ENCODE measurements at places on chromosomes 4 and X. TPM values are rescaled to one million over a fixed set of nuclear protein-coding genes. Genes with fewer than 3 reads are reported as not detected.
A peak's percentile ranks its signal among the peaks of the same experiment; 100 is the strongest.

- peak; percentile 79 for DNase-seq
These were observed 197.2 kb downstream of the GRXCR1 start for GRCh38 chr4:43089730-43090129.

DNA sequence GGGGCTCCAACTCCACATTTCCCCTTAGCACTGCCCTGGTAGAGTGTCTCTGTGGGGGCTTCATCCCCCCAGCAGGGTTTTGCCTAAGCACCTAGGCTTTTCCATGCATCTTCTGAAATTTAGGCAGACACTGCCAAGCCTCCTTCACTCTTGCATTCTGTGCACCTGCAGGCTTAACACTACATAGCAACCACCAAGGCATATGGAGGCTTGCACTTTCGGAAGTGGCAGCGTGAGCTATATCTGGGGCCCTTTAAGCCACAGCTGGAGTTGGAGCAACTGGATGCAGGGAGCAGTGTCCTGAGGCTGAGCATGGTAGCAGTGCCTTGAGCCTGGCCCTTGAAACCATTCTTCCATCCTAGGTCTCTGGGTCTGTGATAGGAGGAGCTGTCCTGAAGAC, 214.8 kb upstream of the RPL34 start:
- no peak for DNase-seq

DNA sequence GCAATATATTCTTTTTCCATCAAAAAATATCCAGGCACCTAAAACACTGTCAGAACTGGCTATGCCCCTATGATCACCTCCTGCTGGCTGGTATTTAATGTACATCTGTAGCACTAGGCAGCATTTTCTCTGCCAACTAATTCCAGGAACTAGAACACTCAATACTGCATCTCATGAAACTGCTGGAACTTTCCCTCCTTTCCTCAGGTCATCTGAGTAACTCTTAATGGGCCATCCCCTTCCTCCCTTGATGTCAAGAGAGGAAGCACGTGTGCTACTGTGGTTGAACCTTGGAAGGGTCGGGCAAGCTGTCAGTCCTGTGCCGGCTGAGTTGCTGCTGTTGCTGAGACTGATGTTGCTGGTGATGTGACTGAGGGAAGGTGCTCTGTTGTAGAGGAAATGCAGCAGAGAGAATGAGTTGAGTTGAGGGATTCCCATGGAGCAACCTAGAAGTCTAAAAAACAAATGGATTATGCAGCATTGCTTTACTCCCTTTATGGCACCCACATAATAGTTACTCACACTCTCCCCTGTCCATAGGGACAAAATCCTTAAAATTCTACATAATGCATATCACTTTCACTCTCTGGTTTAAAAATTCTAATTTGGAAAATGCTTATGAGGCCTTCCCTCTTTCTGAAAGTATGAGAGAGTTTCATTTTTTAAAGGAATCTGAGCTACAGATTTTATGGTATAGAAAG, 39.5 kb downstream of the TMEM165 start:
- no peak for DNase-seq

DNA sequence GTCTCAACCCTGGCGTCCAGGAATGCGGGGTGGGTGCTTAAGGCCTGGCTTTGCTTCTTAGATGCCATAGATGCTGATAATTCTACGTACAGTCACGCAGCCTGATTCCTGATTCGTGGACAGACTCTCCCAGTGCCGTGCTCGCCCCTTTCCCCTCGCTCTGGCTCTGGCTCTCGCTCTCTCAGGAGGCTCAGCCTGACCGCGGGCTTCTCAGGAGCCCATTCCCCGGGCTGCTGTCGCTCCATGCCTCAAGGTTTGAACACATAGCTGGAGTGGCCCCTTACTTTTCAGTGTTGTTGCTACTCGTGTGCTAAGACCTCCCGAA, 59.2 kb upstream of the ZC4H2 start:
- peak; percentile 2 for DNase-seq

DNA sequence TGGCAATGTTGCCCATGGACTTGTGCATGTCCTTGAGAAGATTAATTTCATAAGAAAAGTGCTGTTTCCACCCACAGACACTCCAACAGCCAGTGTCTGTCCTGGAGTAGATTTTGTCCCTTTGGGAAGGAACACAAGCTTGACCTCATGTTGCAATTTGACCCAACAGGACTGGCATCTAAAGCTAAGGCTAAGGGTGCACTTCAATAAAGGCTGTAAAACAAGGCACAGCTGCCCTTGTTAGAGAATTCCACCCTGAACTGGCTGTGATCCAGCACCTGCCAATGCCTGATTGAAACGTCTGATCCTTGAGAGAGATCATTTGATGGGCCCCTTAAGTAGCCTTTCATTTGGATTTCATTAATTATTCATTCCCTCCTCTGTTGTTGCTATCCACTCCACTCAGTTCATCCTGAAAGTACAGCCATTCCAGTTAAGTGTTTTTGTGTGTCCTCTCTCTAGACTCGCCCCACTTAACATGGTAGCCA, 56.2 kb downstream of the CD99L2 start:
- DNase-seq, result no peak

DNA sequence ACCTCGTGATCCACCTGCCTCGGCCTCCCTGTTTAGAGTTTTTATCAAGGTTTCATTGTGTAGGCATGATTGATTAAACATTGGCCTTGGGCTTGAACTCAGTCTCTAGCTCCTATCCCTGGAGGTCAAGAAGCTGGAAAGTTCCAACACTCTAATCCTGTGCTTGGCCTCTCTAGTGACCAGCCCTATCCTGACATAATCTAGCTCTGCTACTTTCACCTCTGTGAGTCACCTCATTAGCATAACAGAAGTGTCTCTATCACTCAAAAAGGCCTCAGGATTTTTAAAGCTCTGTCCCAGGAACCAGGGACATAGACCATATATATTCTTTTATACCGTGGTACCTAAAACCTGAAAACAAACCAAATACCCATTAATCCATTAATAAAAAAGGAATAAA, 377.5 kb downstream of the CENPC start:
- DNase-seq, result no peak

GRCh38 chrX:46704767-46705386, 54.0 kb downstream of the SLC9A7 start:
- DNase-seq, result peak; percentile 69

- DNase-seq, result no peak
These were observed 824 bp downstream of the TBC1D14 start for GRCh38 chr4:6910340-6910959.

- no peak for DNase-seq
These were observed 8.8 kb downstream of the RGS12 start for GRCh38 chr4:3301450-3302172.

- DNase-seq, result no peak
These were observed 459.8 kb upstream of the FGF16 start for GRCh38 chrX:76987381-76987780.

GRCh38 chr4:75819121-75819520, 83.1 kb downstream of the PPEF2 start:
- DNase-seq, result no peak

DNA sequence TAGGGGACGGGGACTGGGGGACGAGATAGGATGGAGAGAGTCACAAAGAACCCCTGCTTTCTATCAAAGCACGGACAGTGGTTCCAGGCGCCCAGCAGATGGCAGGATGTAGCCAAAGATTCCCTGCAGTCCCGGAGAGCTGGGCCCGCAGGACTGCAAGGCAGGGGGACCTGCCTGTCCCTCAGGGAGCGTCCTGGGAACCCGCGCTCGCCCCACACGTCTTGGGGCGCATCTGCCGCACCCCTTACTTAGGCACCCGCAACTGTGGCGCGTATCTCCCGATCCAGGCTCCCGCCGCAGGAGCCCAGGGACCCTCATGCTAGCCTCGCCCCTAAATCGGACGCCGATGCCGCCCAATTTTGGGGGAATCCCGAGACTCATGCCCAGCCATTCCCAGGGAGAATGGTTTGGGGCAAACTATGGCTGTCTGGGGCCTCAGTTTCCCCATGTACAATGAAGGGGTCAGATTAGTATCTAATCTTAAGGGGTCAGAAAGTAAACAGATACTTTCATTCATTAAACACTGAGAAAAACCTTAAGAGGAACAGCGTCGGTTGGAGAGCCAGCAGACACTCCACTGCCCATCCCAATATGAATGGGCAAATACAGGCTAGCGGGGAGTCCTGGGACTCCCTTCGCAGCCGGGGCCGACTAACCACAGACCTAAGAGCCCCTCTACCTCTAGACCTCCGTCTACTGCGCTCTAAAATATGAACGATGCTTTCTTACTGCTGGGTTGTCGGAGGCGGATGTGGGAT, 581 bp upstream of the STK32B start:
- peak; percentile 59 for DNase-seq

GRCh38 chrX:20585782-20586181, 319.1 kb upstream of the RPS6KA3 start:
- DNase-seq, result peak; percentile 4

DNA sequence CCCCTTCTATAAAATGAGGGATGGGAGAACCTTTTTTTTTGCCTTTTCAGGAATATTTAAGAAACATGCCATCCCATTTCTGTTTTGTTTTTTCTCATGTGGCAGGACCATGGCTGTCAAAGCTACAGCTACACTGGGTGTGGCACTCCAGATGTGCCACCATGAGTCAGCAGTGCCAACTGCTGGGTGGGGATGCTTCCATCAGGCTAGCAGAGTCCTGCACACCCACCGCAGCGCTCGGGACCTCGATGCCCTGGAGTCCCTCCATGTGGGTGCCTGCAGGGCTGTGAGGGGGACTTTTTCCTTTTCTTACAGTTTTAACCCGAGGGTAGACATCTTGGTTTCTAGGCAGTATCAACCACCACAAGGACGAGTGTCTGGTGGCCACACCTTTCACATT, 352.6 kb downstream of the NR3C2 start:
- no peak for DNase-seq

The USP11 gene
- total RNA-seq, result 80.8 TPM

The GLOD5 gene
- not detected for total RNA-seq

The GLRA3 gene
- not detected for total RNA-seq

The ASB9 gene
- 0.27 TPM for total RNA-seq

The PTCHD1 gene
- total RNA-seq, result 0.14 TPM

The CCSER1 gene
- 2.2 TPM for total RNA-seq

The ANOS1 gene
- total RNA-seq, result 15.3 TPM
